ENCODE measurements at places on chromosomes 12 and 14.
A peak's percentile ranks its signal among the peaks of the same experiment; 100 is the strongest.

- DNase-seq = no peak
Observed at GRCh38 chr12:95859344-95859816, 628 bp downstream of the SNRPF start.

DNA sequence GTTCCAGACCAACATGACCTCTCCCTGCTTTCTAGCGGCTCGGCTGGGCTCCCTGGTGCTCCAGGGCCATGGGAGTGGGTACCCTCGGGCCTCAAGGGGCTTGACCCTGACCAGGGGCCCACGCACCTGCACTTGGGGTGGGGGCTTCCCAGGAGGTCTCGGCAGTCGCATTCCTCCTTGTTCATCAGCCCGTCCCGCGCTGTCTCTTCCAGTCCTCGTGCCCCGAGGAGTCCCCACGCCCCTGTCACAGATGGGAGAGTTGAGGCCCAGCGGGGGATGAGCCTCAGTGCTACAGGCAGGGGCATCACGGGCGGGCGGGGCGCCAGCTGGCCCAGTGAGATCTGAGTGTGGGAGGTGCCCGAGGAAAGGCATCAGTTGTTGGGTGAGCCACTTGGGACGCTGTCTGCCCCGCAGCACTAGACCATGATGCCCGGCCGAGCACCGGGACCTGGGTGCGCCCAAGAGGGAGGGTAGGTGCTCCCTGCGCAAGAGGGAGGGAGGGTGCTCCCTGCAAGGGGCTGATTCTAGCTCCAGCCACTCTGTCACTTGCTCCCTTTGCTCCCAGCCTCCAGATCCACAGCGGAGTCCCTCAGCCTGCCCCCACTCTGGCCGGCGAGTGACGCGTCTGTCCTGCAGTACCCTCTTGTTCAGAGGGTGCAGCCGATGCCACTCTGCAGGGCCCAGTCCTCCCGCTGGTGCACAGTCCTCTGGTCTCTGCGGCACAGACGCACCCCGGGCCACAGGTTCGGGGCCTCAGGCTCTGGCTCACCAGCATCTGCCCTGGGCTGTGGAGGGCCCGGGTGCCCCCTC, 23.8 kb downstream of the MMP17 start:
- no peak for DNase-seq

DNA sequence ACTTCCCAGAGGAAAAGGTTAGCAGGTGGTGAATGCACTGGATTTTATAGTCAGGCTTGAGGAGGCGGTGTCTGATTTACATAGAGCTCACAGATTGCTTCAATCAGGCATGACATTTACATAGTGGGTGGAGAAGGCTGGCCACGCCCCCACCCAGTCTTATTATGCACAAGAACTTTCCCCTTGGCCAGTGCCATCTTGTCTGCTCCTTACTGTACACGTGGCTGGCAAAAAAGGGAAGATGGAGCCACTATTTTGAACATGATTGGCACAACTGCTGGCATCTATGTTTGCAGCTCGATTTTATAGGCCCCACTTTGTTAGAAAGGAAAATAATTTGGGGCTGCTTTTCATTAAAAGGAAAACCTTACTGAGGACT, 10.9 kb upstream of the LGMN start:
- peak; percentile 30 for DNase-seq

GRCh38 chr14:21780429-21781084, 106.9 kb upstream of the OR4E1 start:
- no peak for DNase-seq

GRCh38 chr12:76504606-76505005, 55.0 kb downstream of the OSBPL8 start:
- no peak for DNase-seq

DNA sequence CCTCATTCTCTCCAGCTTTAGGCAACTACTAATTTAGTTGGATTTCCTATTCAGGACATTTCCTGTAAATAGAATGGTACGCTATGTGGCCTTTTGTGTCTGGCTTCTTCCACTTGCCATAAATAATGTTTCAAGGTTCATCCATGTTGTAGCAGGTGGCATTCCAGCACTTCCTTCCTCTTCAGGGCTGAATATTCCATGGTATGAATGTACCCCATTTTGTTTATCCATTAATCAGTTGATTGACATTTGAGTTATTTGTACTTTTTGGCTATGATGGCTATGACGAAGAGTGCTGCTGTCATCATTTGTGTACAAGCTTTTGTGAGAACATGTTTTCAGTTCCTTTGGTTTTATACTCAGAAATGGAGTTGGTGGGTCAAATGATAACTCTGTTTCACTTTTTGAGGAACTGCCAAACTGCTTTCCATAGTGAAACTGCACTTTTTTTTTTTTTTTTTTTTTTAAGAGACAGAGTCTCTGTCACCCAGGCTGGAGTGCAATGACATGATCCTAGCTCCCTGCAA, 6.5 kb upstream of the CDK2AP1 start:
- no peak for DNase-seq

- no peak for DNase-seq
Observed at GRCh38 chr12:76940671-76941445, 62.0 kb upstream of the CSRP2 start.

GRCh38 chr12:108526482-108527165, 11.5 kb downstream of the FICD start:
- no peak for DNase-seq

GRCh38 chr14:33040372-33041140, 101.9 kb downstream of the NPAS3 start:
- no peak for DNase-seq

- no peak for DNase-seq
Observed at GRCh38 chr12:91622981-91623380, 440.4 kb upstream of the DCN start.

- peak; percentile 62 for DNase-seq
Observed at GRCh38 chr14:91059576-91060350, 678 bp downstream of the RPS6KA5 start.

DNA sequence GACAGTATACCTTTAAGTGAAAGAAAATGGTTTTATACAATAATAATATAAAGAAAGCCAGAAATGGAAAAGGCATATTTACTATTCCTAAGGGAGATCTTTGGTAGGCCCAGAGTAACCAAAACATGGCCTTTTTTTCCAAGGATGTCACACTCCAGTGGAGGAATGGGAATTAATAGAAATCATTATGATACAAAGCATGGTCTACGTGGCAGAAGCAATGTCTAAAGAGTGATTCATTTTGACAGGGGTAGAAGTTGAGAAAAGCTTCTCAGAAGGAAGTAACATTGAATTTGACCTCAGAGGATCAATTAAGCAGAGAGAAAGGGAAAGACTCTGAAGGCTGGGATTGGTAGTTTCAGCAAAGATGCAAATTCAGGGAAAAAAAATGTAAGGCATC, 208.6 kb downstream of the BTG1 start:
- no peak for DNase-seq

DNA sequence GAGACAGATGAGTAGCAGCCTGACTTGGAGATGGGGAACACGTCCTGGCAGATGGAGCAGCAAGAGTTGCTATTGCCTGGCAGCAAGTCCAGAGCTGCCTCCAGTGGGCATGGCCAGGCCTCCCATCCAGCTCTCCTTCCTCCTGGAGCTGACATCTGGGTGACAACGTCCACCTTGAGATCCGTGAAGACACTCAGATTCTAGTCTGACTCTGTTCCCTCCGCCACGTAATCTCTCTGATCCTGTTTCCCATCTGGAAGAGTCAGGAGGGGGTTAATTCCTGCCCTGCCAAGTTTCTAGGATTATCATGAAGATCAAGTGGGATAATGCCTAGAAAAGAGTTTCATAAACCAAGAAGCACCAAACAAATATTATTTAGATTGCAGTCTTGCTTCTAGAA, 65.3 kb upstream of the FAM181A start:
- no peak for DNase-seq

DNA sequence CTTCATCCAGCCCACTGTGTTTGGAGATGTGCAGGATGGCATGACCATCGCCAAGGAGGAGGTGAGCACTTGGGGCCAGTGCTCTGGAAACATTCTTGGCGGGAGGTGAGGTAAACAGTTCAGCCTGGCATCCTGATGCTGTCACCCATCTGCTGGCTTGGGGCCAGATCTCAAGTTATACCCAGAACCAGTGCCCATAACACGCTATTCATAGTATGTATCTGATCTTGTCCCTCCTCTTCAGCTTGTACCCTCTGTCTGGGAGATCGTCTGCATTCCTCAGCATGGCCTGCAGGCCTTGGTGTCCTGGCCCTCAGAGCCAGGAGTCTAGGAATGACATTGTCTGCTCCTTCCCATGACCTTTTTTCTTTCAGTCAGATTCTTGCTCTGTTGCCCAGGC, 31.4 kb downstream of the ALDH2 start:
- no peak for DNase-seq

DNA sequence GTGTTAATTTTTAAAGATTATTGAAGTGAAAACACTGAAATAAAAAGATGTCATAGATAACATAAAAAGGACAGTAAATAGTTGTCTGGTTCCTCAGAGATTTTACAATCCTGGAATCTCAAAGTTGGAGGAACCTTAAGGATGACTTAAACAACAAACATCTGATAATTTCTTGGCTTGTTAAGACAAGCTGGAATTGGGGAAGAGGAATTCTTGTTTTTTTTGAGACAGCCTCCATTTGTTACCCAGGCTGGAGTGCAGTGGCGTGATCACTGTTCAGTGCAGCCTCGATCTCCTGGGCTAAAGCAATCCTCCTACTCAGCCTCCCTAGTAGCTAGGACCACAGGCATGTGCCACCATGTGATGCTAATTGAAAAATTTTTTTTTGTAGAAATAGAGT, 2.3 kb downstream of the ZNF410 start:
- DNase-seq = no peak

- DNase-seq = no peak
Observed at GRCh38 chr12:119102274-119102673, 76.5 kb upstream of the HSPB8 start.

GRCh38 chr12:111635524-111635923, 36.4 kb upstream of the ATXN2 start:
- DNase-seq = no peak

- DNase-seq = no peak
Observed at GRCh38 chr12:96824074-96824837, 82.8 kb upstream of the NEDD1 start.

GRCh38 chr14:51867741-51868140, 7.3 kb downstream of the GNG2 start:
- DNase-seq = no peak

- no peak for DNase-seq
Observed at GRCh38 chr12:109762071-109762672, 48.5 kb downstream of the FAM222A start.

DNA sequence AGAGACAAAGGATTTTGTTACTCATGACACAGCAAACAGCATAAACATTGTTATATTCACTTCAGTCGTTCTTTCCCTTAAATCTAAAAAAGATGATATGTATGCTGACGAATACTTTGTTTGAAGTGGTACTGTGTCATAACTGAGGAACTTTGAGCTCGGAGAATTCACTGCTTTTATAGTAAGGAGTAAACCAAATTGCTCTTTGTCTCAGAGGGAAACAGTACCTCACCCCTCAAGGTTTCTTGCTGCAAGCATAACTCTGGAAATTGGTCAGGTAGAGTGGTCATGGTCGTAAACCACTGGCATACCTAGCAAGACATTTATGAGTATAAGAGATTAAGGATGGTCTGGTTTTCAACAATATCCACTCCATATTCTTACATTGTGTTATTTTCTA, 160.2 kb upstream of the OR4E1 start:
- no peak for DNase-seq

DNA sequence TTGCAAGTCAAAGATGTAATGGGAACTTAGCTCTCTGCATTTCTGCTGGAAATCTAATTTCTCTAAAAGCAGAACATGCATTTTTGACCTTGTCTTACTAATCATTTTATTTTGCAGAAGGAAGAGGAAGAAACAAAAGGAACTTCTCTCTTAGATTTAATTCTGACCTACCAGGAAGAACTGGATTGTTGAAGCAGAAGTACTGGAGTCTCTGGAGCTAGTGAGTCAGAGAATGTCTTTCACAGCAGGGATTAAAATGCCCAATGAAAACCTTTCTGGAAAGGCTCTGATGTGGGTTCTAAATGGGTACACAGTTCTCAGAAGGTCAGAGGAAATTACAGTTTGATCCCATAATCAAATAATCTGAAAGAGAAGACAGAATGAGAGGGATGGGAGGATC, 70.8 kb upstream of the GNG2 start:
- DNase-seq = no peak

DNA sequence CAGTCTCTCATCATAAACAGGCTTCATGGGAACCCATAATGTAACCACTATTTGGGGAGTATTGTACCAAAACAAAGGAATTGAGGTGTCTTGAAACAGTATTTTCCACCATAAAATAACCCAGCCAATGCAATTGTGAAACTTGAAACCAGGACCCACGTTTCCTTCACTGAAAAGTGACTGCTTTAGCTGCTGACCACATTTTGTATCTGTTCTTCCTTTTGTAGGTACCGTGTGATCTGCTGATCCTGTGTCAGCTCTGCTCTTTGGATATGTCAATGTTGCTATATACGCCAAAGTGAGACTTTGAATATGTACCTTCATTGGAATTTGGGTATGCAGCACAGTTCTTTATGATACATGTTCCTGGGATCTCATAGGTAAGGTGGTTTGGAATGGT, 95.1 kb upstream of the CNTN1 start:
- DNase-seq = no peak

- DNase-seq = no peak
Observed at GRCh38 chr12:130433411-130433810, 95.7 kb downstream of the PIWIL1 start.

- no peak for DNase-seq
Observed at GRCh38 chr12:46814143-46814542, 11.7 kb downstream of the SLC38A4 start.

DNA sequence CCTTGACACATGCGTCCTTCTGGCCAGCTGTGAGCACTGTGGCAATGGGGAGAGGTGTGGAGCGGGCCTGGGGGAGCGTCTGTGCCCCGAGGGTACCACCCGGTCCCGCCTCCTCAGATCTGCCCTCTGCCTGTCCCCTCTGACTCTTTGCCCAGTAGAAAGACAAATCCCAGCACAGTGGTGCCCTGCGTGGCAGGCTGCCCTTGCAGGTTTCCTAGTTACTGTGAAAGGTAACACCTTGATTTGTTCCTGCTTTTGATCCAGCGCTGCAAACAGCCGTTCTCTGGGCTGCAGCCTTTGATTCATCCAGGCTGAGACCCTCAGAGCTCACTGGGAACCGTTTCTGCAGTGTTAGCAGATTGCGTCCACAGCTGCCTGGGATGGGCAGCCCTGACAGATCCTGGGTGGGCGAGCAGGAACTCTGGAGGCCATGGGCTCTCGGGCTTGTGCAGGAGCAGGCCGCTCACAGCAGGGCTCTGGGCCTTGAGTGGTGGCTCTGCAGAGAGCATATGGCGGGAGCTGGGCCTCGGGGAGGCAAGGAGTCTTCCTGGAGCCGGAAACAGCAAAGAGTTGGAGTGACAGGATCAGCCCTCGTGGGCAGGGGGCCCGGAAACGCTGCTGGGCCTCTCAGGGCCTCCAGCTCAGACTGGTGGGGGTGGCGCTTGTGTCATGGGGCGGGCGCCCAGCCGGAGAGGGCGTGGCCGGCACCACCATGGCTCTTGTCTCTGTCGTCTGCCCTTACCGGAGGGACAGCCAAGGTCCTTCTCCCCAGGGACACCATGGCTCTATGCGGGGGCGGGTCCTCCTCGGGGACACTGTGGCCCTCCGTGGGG, 16.6 kb downstream of the FBRSL1 start:
- DNase-seq = peak; percentile 68

- no peak for DNase-seq
Observed at GRCh38 chr12:110927546-110927945, 7.2 kb upstream of the MYL2 start.

GRCh38 chr12:112908548-112908947, 1.8 kb downstream of the OAS1 start:
- DNase-seq = peak; percentile 38

Measured in stimulated activated CD4-positive, alpha-beta T cell treated with anti-CD3 and anti-CD28 coated beads, Interleukin-4, amount 100 ng/mL, for 1 hour (primary cell).